Neural progenitor cell (in vitro differentiated cells): ENCODE measurements at places on chromosomes 1 and 21.
A peak's percentile ranks its signal among the peaks of the same experiment; 100 is the strongest.

GRCh38 chr1:7093297-7093696 is 308.0 kb downstream of the CAMTA1 start:
- peak; percentile 23 for DNase-seq

- DNase-seq: no peak
Observed at GRCh38 chr1:218366322-218367052, 21.4 kb downstream of the TGFB2 start.

DNA sequence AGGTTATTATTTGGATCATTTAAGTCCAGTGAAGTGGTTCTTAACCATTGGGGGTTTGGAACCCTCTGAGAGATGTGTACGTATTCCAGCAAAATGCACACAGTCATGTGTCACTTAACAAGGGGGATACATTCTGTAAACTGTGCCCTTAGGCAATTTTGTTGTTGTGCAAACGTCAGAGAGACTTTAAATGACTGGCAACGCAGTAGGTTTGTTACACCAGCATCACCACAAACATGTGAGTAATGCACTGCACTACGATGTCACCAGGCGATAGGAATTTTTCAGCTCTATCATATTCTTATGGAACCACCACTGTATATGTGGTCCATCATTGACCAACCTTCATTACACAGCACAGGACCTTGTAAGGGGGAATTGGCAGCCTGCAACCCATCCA is 11.9 kb downstream of the AHCYL1 start:
- no peak for DNase-seq

DNA sequence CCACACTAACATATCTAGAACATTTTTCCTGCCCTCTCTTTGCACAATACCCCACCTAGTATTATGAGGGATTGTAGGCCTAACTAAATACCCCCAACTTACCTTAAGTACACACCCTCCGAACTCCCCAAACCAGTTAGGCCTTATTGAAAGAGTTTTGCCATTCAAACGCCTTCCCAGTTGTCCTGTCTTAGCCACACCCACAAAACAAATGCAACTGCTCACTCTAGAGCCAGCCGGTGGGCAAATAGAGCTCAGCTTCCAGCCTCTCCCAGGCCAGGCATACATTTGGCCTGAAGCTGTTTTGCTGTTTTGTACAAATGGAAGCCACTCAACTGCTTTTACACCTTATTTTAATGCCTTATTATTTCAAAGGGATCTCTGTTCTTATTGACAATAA is 224.2 kb upstream of the RUNX1 start:
- DNase-seq: peak; percentile 7

GRCh38 chr1:5616366-5617178 is 375.7 kb downstream of the NPHP4 start:
- no peak for DNase-seq
